NCI-H345 (cell line): ENCODE measurements at places on chromosomes 5 and 9.

GRCh38 chr9:74645007-74645639 is 148.0 kb downstream of the RORB start:
- DNase-seq: peak; percentile 0

DNA sequence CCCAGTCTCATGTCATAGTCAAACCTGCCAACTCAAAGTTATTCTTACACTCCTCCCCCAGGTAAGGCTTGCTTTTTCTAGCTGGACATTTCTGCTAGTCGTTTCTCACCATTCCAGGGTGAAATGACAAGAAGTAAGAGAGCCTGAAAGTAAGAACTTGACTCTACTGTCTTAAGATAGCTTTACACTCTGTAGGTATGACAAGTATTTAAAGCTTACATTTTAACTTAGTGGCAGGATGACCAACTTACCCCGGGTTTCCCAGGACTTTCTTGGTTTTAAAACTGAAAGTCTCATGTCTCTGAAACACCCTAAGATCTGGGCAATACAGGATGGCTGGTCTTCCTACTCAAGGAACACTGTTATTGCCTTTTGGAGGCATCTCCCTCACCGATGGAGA is 67.5 kb upstream of the PIK3R1 start:
- DNase-seq: no peak

DNA sequence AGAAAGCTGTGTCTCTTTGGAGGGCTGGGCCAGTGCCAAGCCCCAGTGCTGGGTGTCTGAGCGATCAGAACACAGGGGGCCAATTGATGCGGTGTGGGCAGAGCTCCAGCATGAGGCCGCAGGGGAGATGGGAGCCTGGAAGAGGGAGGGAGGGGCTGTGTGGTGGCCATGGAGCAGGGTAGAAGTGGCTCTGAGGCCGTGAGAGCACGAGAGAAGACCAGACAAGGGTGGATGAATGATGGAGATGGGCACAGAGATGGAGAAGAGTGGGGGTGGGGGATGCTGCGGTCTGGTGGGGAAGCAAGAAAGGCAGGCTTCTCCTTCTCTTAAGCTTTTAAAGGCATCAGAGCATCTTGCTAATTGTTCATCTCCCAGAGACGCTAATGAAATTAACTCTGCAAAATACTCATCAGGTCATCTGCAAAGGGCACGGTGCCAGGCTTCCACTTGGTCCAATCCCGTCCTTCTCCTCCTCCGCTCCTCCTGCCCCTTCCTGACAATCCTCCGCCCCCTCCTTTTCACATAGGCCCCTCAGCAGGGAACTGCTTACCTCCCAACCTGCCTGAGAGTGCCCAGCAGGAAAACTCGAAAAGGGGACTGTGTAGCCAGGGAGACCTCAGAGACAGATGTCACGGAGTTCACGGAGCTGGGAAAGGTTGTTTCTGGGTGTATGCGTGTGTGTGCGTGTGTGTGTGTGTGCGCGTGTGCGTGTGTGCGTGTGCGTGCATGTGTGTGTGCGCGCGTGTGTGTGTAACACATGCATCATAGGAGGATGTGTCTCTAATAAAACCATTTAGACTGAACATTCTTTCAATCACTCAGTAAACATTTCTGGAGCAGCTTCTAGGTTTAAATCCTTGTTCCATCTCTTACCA is 7.1 kb upstream of the UNC5A start:
- DNase-seq: peak; percentile 95

GRCh38 chr5:96244696-96245095 is 188.4 kb downstream of the PCSK1 start:
- DNase-seq: no peak

DNA sequence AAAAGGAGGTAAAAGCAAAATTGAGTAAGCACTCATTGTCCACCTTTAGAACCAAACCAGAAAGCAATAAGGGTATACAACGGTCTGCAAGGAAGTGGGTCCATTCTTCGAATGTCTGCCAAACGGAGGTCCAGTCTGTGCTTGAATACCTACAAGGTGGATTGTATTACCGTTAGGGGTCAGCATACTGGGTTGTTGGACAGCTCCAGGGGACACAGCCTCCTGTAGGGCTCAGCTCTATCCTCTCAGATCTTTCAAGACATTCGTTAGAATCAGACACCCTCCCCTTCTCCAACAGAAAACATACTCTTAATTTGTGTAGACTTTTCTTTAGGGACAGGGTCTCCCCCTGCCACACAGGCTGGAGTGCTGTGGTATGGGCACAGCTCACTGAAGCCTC is 5.5 kb downstream of the ASTN2 start:
- no peak for DNase-seq

DNA sequence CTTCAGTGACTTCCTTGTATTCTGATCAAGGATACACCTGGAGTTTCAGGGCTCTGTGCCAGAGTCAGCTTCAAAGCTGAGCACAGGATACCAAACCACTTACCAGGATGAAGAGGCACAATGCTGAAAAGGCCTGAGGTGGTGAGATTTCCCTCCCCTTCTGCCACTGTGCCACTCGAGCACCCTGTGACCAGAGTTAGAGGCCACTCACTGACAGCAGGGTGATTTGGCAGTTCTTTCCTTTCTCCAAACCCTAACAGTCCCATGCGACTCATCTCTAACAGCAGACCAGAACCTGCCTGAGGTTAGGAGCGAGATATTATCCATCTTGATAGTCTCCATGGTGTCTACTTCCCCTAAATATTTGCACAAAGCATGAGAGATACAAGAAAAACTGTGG is 1.8 kb downstream of the PLGRKT start:
- peak; percentile 19 for DNase-seq

GRCh38 chr5:150085191-150085912 is 1.0 kb downstream of the CSF1R start:
- DNase-seq: no peak
